Skin of body (tissue), 3 donors: ENCODE measurements at places on chromosomes 4 and X. TPM values are rescaled to one million over a fixed set of nuclear protein-coding genes. Genes with fewer than 3 reads are reported as not detected.

The RBMXL3 gene
- total RNA-seq = not detected

- no peak for DNase-seq
Measured at GRCh38 chr4:20348411-20348810, 96.7 kb downstream of the SLIT2 start.

The AVPR2 gene
- total RNA-seq = 0.89 TPM

DNA sequence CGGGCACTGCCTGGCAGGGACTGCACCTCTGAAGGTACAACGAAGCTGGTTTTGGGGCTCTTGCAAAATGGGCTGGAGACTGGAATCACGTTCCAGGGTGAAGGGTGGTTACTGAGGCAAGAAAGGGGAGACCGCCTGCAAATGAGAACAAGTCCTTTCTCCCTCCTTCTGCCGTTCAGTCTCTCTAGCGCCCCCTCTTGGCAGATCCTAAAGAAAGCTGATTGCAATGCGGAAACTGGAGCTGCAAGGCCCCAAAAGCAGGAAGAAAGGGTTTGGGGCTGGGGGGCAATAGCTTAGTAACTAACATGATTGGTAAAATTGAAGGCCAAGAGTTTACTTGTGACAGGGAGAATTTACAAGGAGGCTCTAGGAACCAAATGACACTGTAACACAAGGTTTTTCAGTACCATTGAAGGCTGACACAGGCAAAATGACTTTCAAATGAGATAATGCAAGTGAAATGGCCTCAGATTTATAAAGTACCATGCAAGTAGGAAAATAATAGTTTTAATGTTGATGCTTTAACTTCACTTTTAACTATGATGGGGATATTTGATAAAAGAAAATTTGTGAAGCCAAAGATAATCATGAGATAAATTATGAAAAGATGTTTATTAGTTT lies 222.7 kb upstream of the HAND2 start:
- DNase-seq = no peak

The SASH3 gene
- total RNA-seq = 3.0 TPM

The ARHGAP36 gene
- 31.8 TPM for total RNA-seq

DNA sequence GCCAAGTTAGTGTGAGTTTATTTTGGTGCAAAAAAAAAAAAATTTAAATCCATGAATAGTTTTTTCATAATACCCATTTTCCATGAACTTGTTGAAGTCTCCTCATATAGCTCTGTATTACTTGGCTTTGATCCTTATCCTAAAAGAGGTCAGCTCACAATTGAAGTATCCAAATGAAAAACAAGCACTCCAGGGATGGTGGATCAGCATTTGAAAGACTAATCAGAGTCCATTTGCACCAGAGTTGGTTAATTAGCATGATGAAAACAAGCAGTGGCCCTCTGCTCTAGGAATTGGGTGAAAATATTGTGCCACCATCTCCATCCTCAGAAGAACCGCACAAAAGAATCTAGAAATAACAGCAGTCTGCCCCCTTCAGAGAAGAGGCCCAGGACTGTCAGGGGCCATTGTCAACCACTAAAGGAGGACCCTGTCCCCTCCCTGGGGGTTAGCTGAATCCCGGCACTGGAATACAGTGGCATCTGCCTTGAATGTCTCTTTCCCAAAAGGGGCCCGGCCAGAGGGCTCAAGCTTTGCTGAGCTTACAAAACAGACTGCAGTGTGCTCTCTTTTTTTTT lies 24.7 kb downstream of the SH3KBP1 start:
- DNase-seq = no peak

DNA sequence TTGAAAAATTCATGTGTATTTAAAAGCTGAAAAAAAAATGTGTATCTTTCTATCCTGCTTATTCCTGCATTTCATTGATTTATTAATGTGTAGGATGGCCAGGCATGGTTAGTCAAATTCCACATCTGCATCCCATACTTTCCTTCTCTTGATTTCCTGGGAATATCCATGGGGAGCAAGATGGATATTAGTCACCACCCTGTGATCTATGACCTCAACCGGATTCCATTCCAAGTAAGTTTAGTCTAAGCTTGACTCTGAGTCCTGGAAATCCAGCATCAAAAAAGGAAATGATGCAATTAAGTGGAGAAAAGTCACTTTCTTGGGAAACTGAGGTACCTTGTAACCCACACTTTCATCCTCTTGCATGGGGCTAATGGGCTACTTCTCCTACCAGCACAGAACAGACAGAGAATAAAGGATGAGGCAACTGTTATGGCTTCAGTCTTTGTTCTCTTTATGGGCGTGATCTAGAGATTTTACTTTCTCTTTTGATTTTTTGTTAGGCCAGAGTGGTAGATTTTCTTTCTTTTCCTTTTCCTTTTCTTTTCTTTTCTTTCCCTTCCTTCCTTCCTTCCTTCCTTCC lies 17.1 kb upstream of the BEX4 start:
- DNase-seq = peak; percentile 72

DNA sequence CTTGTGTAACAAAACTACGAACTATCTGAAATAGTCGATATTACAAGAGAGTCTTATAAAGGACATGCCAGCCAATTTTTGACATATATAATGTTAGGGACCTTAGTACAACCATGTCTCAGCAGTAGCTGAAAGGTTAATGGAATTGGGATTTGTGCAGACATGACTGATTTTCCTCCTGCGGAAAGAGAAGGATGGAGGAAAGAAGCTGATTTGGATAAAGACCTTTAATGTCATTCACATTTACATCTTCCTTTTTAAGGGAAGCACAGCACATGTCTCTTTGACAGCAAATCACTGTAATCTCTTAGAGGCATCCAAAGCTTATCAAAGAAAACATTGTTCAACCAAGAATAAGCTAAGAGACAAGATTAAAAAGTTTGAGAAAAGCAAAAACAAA lies 1976.2 kb upstream of the IGFBP7 start:
- no peak for DNase-seq

GRCh38 chr4:40524366-40525041 lies 105.2 kb downstream of the RBM47 start:
- no peak for DNase-seq

The ATP8A1 gene
- 13.2 TPM for total RNA-seq

GRCh38 chrX:100445593-100445992 lies 35.5 kb upstream of the PCDH19 start:
- DNase-seq = no peak

The AREG gene
- 28.7 TPM for total RNA-seq

DNA sequence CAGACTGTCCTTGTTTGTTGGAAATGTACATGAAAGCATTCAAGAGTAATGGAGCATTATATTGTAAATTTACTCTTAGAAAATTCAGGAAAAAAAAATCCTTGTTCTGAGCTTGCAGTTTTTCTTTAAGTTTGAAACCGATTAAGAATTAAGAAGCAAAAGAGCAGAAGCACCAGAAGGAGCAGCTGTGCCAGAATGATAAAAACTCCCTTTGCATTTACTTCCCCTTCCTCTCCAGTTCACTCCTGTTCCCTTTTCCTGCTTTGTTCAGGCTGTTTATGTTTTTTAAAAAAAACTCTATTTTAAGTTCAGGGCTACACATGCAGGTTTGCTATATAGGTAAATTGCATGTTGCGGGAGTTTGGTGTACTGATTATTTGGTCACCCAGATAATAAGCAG lies 90.3 kb downstream of the ATOH1 start:
- no peak for DNase-seq

The GDPD2 gene
- total RNA-seq = 0.30 TPM

GRCh38 chr4:37661772-37662171 lies 24.4 kb downstream of the RELL1 start:
- peak; percentile 35 for DNase-seq

DNA sequence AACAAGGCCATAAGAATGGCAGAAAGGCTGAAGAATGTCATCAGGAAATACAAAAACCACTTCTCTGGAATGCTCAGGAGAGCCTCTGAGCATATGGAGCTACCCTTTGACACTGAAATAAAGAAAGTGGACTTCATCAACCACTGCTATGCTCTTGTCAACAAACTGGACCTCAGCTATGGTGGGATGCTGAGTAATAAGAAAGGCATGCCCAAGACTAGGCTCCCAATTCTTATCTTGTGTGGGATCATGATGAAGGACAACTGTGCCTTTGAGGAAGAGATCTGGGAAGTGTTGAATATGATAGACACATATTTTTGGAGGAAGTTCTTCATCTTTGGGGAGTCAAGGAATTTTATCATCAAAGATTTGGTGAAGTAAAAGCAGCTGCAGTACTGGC lies 86.9 kb upstream of the MAGEB16 start:
- DNase-seq = no peak

GRCh38 chrX:14529290-14529989 lies at the start of gene GLRA2:
GLRA2 (plus strand) TSS chrX:14529536; CDS start chrX:14530058, 522 bp downstream.
- DNase-seq = no peak

DNA sequence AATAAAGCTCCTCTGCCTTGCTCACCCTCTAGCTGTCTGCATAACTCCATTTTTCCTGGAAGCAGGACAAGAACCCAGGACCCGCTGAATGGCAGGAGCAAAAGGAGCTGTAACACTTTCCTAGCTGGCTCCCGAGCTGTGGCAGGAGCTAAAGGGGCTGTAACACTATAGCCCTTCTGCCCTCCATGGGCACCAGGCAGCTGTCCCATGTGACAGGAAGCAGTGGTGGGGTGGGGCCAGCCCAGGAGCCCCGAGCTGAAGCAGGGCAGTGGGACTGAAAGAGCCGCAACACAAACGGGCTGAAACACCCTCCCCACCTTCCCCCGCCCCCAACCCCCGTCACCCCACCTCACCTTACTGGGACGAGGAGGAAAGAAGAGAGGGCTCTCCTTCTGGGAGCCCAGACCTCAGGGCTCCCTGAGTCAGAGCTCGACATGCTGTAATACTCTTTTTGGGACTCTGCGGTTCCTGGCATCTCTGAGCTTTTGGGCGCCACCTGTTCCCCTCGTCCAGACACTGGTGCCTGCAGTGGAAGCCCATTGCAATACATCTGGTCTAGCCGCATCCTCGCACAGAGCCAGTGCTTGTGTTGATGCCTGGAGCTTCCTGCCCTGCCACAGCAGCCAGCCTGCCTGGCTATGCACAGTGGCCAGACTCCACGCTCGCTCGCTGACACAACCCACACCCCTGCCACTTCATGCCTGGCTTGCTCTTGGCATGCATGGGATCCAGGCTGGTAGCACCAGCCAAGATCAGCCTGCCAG lies 39.4 kb downstream of the PPM1K start:
- no peak for DNase-seq

DNA sequence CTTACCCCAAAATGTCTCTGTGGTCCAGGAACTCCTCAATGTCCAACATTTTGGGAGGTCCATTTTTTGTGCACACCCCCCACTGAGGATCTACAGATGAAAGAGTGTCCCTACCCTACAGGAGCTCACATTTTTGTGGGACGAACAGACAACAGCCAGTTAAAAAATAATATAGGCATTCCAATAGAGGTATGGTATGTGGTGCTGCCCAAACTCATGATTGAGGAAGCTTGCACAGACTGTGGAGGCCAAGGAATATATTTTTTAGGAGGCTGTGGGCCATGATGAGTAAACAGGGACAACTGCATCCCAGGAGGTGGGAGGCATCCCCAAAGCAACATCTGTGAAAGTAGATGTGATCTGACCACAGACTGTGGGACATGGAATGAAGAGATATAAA lies 181.0 kb upstream of the HCCS start:
- DNase-seq = no peak
